Activated naive CD8-positive, alpha-beta T cell treated with anti-CD3 and anti-CD28 coated beads, Interleukin-2, amount 50 U/mL, for 24 hours (primary cell): ENCODE measurements at places on chromosomes 4 and X.

DNA sequence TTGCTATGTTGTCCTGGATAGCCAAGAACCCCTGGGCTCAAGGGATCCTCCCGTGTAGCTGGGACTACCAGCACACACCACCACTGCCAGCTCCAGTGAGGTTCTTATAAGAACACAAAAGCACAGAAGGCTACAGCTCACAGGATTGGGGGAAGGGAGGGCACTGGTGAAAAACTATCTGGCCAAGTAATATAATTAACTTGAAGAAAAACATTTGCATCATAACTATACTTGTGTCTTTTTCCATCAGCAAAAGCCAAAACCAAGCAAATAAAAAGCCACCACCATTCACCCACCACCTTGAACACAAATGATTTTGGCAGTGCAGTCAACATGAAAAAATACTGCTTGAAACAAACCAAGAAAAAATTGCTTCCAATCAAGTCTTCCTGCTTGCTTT is 188.2 kb downstream of the MAML3 start:
- DNase-seq: no peak

DNA sequence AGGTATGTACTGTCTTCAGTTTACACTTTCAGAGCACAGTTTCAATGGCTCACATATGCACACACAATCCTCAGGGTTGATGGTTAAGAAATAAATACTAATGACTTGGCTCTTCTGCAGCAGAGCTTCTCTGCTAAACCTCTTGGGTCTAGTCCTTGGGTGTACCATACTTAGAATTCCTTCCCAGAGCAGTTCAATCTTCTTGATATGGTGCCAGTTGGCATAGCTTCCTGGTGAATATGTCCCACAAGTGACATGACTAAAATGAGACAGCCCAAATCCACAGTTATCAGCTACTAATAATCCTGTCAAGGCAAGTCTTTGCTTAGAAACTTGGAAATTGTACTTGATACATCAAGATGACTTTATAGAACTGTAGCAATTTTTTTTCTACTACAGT is 654.4 kb downstream of the IQCM start:
- DNase-seq: no peak

DNA sequence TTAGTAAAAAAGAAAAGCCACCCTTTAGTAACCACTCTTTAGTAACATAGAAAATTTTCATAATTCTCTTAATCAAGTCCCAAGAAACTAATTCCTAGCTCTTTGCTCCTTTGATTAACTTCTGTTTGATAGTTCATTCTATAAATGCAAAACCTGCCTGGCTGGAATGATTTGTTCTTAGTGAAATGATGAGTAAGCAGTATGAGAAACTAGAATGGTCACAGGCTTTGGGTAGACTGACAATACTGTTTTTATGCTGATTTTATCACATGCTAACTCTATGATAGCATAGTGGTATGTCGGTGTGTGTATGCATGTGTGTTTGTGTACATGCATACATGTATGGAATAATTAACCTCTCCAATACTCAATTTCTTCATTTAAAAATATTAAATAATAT is 81.2 kb downstream of the SYTL5 start:
- DNase-seq: no peak

GRCh38 chr4:113643505-113643904 is 118.0 kb downstream of the CAMK2D start:
- no peak for DNase-seq

- no peak for DNase-seq
Observed at GRCh38 chr4:61579786-61580185, 379.7 kb downstream of the ADGRL3 start.

- peak; percentile 13 for DNase-seq
Observed at GRCh38 chrX:63350465-63350877, 661 bp downstream of the SPIN4 start.

GRCh38 chr4:111510535-111510934 is 634.7 kb upstream of the FAM241A start:
- no peak for DNase-seq

- no peak for DNase-seq
Observed at GRCh38 chr4:19915276-19915675, 336.4 kb upstream of the SLIT2 start.

DNA sequence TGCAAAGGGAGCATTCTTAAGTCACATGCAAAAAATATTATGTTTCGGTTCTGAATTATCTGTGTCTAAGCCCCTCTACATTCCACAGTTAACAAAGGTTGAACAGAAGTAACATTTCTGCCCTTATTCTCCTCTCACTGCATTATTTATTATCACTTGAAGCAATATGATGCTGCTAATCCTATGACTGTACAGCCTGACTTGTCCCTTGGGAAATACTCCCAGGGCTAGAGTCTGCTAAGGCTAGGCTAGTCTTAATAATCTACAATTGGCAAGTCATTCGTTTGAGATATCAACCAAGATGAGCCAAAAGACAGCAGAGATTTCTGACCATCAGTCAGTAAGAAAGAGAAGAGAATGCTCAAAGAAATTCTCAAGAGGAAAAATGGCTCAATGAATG is 226.9 kb upstream of the HCCS start:
- no peak for DNase-seq

DNA sequence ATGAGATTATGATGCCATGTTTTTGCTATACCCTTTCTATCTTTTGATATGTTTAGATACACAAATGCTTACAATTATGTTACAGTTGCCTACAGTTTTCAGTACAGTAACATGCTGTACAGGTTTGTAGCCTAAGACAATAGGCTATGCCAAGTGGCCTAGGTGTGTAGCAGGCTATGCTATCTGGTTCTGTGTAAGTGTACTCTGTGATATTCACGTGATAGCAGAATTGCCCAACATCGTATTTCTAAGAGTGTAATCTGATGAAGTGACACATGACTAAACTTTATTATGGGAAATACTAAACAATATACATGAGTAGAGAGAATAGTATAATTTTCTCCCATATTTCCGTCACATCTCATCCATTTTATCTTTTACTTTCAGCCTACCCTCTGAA is 97.0 kb downstream of the CLDN22 start:
- DNase-seq: no peak

DNA sequence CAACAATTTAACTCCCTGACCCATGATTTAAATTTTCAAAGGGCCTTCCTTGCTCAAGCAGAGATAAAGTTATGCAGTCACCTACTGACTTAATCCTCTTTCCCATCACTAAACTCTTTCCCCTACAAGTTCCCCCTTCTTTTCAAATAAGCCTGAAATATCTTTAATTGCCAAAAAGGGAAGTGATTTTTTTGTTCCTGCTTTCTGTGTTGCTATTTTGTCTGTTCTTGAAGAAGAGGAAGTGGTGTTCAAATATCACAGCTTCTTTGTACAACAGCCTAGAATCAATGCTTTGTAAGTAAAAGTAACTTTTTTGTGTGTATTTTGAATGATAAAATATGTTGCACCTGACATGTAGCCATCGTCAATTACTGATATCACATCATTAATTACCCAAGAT is 595.9 kb downstream of the CENPC start:
- no peak for DNase-seq

DNA sequence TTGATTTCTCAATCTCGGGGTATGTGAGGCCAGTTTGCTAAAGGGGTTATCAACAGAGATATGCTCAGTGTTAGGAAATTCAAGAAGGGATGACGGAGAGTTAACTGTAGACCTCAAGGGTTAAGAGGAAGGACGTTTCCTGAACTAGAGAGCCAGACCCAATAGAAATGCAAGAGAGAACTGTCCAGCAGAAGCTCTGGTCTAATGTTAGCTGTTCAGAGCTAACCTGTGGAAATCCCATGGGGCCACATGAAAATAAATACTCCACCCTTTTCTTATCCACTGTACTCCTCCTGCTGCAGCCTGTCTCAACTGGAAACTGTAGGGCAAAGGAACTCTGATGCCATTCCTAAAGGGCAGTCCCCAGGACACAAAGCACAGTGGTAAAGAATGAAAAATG is 274.3 kb downstream of the DMD start:
- no peak for DNase-seq

- DNase-seq: no peak
Observed at GRCh38 chrX:21905953-21906352, 34.6 kb upstream of the SMS start.

- DNase-seq: no peak
Observed at GRCh38 chrX:151346931-151347543, 50.0 kb upstream of the VMA21 start.

- no peak for DNase-seq
Observed at GRCh38 chr4:153248641-153249198, 44.5 kb downstream of the TRIM2 start.

DNA sequence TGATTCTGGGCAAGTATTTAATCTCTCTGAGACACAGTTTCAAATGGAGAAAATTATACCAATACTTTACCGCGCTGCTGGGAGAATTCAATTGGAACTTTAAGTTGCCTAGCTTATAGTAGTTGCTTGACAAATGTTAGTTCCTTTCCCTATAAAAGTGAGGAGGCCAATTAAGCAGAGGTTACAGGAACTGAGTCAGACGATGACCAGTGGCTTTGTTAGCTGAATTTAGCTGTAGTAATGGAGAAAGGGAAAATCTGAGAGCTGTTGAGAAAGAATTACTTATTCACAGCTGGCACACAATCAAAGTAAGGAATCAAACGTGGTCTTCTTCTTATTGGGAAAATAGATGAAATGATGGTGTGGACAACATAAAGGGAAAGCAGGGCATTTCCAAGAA is 29.6 kb downstream of the SMARCA1 start:
- DNase-seq: no peak

GRCh38 chrX:104335756-104336155 is 81.0 kb upstream of the ESX1 start:
- DNase-seq: no peak

GRCh38 chr4:71185037-71185436 is 153.8 kb upstream of the SLC4A4 start:
- DNase-seq: no peak

DNA sequence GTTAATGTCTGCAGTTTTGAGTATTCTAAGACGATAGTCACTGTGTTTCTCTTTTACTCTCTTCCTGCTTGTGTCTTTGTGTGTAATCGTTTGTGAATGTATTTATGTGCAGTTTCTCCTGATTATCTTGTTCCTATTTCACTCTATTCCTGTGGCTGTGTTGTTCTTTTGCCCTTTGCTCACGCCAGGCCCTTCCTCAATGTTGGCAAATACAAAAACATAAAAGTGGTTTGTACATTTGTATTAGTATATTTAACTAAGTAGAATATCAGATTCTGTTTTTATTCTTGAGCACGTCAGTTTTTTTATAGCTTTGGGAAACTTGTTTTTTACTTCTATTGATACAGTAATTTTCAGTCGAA is 107.6 kb upstream of the BMPR1B start:
- DNase-seq: no peak

DNA sequence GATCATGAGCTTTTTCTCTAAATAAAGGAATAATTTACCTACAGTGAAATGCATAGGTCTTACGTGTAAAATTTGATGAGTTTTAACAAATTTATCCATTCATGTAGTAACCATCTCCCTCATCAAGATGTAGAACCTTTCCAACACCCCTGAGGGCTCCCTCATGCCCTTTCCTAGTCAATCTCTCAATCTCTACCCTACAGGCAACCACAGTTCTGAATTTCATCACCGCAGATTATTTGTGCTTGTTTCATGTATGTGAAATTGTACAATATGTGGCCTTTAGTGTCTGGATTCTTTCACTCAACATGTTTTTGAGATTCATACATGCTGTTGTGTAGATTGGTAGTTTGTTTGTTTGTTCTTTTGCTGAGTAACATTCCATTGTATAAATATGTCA is 2.1 kb downstream of the VGLL1 start:
- DNase-seq: no peak

DNA sequence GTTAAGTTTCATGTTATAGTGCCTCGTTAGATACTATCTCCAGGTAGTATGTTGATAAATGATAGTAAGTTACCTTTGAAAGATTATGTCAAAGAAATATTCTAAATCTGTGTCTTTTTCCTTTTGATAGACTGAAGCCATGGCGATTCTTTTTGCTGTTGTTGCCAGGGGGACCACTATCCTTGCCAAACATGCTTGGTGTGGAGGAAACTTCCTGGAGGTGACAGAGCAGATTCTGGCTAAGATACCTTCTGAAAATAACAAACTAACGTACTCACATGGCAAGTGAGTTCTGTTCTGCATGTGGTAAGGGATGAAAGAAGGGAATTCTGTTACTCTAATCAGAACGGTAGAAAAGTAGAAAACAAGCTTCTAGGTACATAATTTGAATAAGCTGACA is 8.2 kb downstream of the VAMP7 start:
- DNase-seq: no peak

DNA sequence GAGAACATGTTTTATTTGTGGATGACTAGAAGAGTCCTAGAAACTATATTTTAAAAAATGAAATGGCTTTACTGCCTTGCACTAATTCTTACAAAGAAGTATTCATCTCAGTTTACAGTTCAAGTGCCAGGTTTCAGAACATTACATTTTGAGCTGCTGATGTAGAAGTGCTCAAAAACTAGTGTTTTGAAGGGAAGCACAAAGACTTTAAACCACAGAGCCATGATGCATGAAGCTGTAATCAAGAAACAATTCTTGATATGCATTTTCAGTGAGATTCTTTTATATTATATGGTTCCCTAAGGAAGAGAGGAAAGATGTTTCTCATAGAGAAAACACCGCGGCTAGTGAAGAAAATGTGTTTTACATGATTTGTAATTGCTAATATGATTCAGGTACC is 1163.0 kb downstream of the RAPGEF2 start:
- DNase-seq: no peak

- no peak for DNase-seq
Observed at GRCh38 chr4:145805490-145805889, 125.5 kb downstream of the C4orf51 start.

- DNase-seq: no peak
Observed at GRCh38 chrX:131831185-131831520, 191.9 kb upstream of the STK26 start.

DNA sequence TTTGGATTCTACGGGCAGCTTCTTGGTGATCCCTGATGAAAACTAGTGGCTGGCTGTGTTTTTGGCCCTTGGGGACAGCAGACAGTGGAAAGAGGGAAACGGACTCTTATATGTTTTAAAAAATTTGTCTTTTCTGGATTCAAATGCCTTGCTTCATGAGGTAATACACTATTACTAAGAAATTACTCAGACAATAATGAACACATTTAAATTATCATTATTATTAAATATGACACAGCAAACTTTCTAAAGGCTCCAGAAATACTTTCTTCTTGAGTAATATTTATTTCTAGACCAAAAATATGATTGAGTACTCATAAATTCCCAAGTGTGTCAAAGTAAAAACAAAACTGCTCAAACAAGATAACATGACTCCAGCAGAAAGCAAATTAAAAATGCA is 520.7 kb upstream of the AADAT start:
- no peak for DNase-seq

GRCh38 chr4:148364525-148364924 is 77.7 kb downstream of the NR3C2 start:
- DNase-seq: no peak
